ENCODE measurements at places on chromosomes 3 and 15. TPM values are rescaled to one million over a fixed set of nuclear protein-coding genes. Genes with fewer than 3 reads are reported as not detected.

Gene COLQ
- total RNA-seq, result 0.93 TPM

Gene GOLGA8Q
- not detected for total RNA-seq

Gene FANCD2OS
- total RNA-seq, result not detected

Gene CSPG4
- under 0.01 TPM for total RNA-seq

Gene CPEB1
- not detected for total RNA-seq

Gene CTXN2
- total RNA-seq, result not detected

Gene GPR27
- not detected for total RNA-seq

Gene SMAD6
- total RNA-seq, result 25.6 TPM

Gene SAMMSON
- not detected for total RNA-seq

Gene SI
- not detected for total RNA-seq

Gene SELENOS
- total RNA-seq, result 66.4 TPM

Gene CBLB
- 11.2 TPM for total RNA-seq

Gene NDN
- total RNA-seq, result 16.1 TPM

Gene SPINT1
- total RNA-seq, result 2.2 TPM

Gene VWA5B2
- not detected for total RNA-seq

Gene SH3GL3
- not detected for total RNA-seq

Gene CHDH
- total RNA-seq, result 0.07 TPM

Gene GUCA1C
- not detected for total RNA-seq

Gene CCR1
- not detected for total RNA-seq

Gene LMAN1L
- total RNA-seq, result not detected

Gene NR2C2
- total RNA-seq, result 23.1 TPM

Gene ADPRH
- 14.5 TPM for total RNA-seq

Gene RHCG
- total RNA-seq, result not detected

Gene PPP2R3A
- 5.5 TPM for total RNA-seq

Gene NUP210
- total RNA-seq, result 0.33 TPM

Gene MORC1
- not detected for total RNA-seq

Gene AADACL2
- total RNA-seq, result not detected

Gene KCNAB1
- total RNA-seq, result 0.53 TPM

Gene PPP1R14D
- not detected for total RNA-seq

Gene A4GNT
- total RNA-seq, result not detected

Gene HAPLN3
- 11.7 TPM for total RNA-seq

Gene MYD88
- total RNA-seq, result 45.5 TPM

Gene TGFBR2
- total RNA-seq, result 339 TPM

Gene DMXL2
- 8.3 TPM for total RNA-seq

Gene ANKUB1
- total RNA-seq, result not detected

Gene TRH
- not detected for total RNA-seq

Gene SUSD5
- 4.3 TPM for total RNA-seq

Gene SAXO2
- 2.7 TPM for total RNA-seq

Gene ASTE1
- 4.6 TPM for total RNA-seq

Gene RGMA
- not detected for total RNA-seq

All from mammary microvascular endothelial cell (primary cell).